SHP77 treated with DMSO at 0.1 percent for 48 hours (cell line): ENCODE measurements at places on chromosomes 7 and 10.
A peak's percentile ranks its signal among the peaks of the same experiment; 100 is the strongest.

GRCh38 chr7:34727464-34727995, 69.5 kb downstream of the NPSR1 start:
- no peak for DNase-seq

- DNase-seq, result no peak
These were observed 210.8 kb downstream of the ADAM12 start for GRCh38 chr10:126177417-126178030.

- DNase-seq, result peak; percentile 42
These were observed 51.3 kb downstream of the AOC1 start for GRCh38 chr7:150903606-150904005.

DNA sequence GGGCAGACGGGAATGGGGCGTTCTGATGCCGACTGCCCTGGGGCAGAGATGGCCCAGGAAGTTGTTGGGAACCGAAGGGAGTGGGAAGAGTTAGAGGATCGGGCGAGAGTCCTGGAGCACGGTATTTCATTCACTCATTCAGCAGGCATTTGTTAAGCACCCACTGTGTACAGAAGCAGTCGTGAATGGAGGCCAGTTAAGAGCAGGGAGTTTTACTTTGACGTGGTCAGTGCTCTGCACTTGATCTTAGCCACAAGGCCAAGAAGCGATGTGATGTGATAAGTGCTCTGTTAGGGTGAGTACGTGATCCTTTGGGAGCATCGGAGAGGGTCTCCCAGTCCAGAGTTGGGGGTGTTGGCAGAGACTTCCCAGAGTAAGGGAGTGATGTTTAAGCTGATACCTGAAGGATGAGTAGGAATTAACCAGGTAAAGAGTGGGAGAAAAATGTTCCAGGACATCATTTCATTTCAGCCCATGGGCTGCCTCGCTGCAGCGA, 890 bp downstream of the ZFYVE27 start:
- DNase-seq, result no peak

DNA sequence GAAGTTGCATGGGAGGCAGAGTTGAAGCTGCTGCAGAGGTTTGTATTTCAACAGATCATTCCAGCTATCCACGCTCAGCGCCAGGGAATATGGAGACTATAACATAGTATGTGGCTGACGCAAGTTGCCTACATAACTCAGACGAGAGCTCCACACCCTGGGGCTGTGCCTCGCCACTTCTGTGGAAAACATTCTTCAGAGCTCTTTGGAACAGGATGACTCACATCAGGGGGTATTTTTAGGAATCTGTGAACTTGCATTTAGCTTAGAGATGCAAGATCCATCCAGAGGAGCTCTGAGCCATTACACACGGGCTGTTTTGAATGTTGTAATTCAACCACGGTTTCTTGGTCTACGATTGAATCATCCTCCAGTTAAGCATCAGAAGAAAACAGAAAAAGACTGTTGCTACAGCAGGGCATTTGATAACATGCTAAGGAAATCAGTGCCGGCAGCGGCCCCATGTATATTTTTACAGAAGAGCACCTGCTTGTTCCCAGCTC, 481.5 kb upstream of the AKR1E2 start:
- no peak for DNase-seq
